ENCODE measurements at places on chromosomes 3 and 15. TPM values are rescaled to one million over a fixed set of nuclear protein-coding genes. Genes with fewer than 3 reads are reported as not detected.

IQCF5 gene
- not detected for total RNA-seq

SCN11A gene
- total RNA-seq, result 0.22 TPM

COPS2 gene
- 86.2 TPM for total RNA-seq

ZCWPW2 gene
- total RNA-seq, result 0.37 TPM

CADM2 gene
- not detected for total RNA-seq

AADACL2 gene
- total RNA-seq, result not detected

CADPS gene
- total RNA-seq, result not detected

CFAP20DC gene
- total RNA-seq, result 6.2 TPM

HDC gene
- not detected for total RNA-seq

ERICH6 gene
- total RNA-seq, result 0.21 TPM

FAM107A gene
- not detected for total RNA-seq

SEC62 gene
- total RNA-seq, result 64.1 TPM

TEX55 gene
- total RNA-seq, result not detected

C3orf49 gene
- total RNA-seq, result not detected

MUC13 gene
- total RNA-seq, result not detected

SPG21 gene
- total RNA-seq, result 65.1 TPM

WDR93 gene
- total RNA-seq, result 0.19 TPM

NCKIPSD gene
- total RNA-seq, result 110 TPM

CORO2B gene
- total RNA-seq, result 0.26 TPM

PDHB gene
- 66.6 TPM for total RNA-seq

C3orf70 gene
- total RNA-seq, result 0.04 TPM

SATB1 gene
- total RNA-seq, result 414 TPM

ACTC1 gene
- not detected for total RNA-seq

GOLGA6D gene
- total RNA-seq, result 0.16 TPM

SLC15A2 gene
- 7.1 TPM for total RNA-seq

C3orf20 gene
- 0.16 TPM for total RNA-seq

GOLGA6L7 gene
- not detected for total RNA-seq

All from activated T-helper 17 cell treated with anti-CD3 and anti-CD28 coated beads, Interleukin-2, amount 50 U/mL, for 72 hours (primary cell).